ENCODE measurements at places on chromosomes 2 and 18. TPM values are rescaled to one million over a fixed set of nuclear protein-coding genes. Genes with fewer than 3 reads are reported as not detected.

IL1RN gene
- total RNA-seq: 8.8 TPM

ALK gene
- not detected for total RNA-seq

METTL8 gene
- total RNA-seq: 26.6 TPM

MYO1B gene
- 62.8 TPM for total RNA-seq

CDK15 gene
- 0.21 TPM for total RNA-seq

CCDC141 gene
- not detected for total RNA-seq

TMEM198 gene
- total RNA-seq: 7.6 TPM

REG3G gene
- not detected for total RNA-seq

ZCCHC2 gene
- total RNA-seq: 10.7 TPM

FER1L5 gene
- total RNA-seq: not detected

AGXT gene
- total RNA-seq: 0.25 TPM

All from kidney epithelial cell (primary cell).